ENCODE measurements at places on chromosomes 6 and 20.

- DNase-seq, result no peak
Measured at GRCh38 chr6:139064981-139065665, 36.6 kb downstream of the ABRACL start.

DNA sequence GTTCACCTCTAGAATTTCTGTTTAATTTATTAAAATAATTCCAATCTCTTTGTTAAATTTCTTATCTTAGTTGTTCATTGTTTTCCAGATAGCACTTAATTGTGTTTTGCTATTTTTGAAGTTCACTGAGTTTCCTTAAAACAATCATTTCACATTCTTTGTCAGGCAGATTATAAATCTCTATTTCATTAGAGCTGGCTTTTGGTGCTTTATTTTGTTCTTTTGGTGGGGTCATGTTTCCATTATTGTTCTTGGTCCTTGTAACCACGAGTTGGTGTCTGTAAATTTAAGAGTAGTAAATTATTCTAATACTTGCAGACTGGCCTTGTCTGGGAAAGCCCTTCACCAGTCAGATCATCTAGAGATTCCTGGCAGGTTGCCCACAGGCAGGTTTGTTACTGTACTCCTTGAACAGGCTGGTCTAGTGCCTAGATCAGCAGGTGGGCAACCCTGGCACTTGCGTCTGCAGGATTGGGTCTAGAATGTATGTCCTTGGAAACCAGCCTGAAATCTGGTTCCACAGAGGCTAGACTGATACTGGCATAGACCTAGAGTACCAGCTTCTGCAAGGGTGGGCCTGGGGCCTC lies 110.4 kb downstream of the ADGB start:
- no peak for DNase-seq

DNA sequence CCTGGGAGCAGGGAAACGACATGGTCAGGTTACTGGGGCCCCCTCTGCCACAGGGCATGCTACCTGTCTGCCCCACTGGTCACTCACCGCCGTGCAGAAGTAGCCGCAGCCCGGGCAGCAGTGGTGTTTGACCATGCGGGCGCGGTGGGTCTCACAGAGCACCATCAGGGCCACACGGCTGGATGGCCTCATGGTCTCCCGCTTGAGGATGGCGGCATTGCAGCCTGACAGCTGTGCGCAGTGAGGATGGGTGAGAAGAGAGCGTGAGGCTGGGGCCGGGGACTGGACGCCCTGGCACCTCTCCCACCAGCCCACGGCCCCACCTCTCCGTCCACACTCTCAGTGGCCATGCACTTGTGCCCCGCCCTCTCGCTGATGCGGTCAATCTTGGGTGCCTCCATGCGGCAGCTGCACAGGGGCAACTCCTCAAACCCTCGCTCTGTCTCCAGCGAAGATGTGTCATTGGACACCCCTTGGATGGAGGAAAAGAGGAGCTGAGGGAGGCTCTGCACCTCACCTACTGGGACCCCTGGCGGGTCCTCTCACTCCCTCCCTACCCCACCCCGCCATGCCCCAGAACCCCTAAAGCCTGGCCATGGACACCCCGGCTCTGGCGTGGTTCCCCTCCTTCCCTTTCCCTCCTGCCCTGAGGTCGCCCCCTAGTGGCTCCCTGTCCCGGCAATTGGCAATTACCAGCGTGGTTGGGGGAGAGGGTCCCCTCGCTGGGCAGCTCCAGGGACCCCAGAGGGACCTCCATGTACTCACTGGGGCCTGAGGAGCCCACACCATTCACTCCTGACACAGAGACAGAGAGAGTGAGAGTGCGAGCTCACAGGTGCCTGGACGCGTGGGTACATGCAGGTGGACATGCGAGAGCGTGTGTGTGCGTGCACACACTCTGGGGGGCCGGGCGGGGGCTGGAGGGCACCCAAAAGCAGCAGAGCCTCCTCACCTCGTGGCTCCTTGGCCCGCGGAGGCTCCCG lies 8.9 kb downstream of the EHMT2 start:
- DNase-seq, result no peak

- DNase-seq, result no peak
Measured at GRCh38 chr20:41391587-41392001, 25.0 kb upstream of the EMILIN3 start.

DNA sequence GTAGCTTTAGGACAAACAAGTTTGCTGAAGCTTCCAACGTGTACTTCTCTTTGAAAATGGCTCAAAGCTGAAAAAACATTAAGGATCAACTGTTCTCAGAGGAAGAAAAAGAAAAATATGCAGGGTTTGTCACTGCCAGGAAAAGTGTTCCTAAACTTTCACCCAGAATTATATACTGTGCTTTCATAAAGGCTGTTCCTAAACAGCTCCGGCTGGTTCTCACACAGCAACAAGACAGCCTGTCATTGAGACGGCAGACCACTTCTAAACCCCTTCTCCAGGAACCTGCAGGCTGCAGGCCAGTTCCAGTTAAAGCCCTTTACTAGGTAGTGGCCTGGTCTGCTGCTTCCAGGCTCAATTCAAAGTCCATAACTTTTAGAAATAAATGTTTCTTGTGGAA lies 97.4 kb upstream of the SOX4 start:
- no peak for DNase-seq

DNA sequence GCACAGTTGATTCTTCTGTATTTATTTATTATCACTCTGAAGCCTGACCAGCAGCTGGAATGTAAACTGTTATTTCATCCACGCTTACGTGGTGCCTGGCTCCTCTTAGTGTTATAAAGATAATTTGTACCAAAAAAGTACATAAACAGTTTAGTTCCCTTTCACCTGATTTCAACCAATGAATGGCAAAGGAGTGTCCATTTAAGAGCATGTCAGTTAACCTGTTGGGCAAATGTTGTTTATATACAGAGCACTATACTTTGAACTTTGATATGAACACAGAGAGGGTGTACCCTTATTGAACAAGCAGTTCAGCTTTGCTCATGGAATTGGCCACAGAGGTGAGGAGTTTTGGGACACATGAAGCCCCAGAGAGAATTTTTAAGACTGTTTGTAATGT lies 7.2 kb upstream of the CTCFL start:
- no peak for DNase-seq
